ENCODE measurements at places on chromosomes 2 and 18. TPM values are rescaled to one million over a fixed set of nuclear protein-coding genes. Genes with fewer than 3 reads are reported as not detected.

DNA sequence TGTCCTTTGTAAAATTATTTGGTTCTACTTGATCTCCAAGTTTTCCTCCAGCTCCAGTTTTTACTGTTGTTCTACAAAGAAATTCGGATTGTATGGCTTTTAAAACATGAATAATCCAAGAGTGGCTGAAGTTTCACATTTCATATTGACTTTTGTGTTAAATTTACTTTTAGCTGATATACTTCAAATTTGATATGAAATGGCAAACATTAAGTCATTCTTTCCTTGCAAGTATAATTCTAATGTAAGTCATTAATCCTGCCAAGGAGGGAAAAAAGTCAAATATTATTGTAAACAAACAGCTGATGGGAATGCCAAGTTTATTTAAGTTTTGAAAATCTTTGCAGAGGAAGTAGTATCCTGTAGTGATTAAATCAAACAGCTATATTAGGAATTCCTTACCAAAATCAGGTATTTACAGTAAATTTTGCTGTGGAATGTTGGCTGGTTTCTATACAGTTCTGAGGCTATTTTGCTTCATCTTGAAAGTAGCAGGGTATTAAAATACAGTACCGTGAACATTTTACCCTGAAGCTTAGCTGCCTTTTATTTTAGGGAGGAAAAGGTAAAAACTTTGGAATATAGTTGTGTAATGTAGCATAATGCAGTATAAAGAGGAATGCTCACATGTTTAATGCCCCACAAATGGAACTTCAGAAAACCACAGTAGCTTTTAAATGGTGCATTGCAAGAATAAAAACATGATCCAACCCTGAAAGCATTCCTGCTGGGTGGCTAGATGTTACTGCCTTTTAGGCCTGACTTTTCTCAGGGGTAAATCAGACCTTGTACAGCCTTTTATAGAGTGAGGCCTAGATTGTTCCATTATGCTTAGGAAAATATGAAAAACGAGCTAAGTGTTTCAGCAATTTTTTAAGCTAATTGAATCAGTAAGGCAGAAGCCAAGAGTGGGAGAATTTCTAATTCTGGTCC lies 62.7 kb upstream of the NT5C1B start:
- no peak overlapping the region for H3K27ac ChIP-seq
- no peaks in the 10 kb centered on the region for H3K4me1 ChIP-seq
- no peaks in the 10 kb centered on the region for H3K27me3 ChIP-seq
- no peak for DNase-seq

- no peaks in the 10 kb centered on the region for H3K4me1 ChIP-seq
- no peaks in the 10 kb centered on the region for H3K27me3 ChIP-seq
- DNase-seq, result no peak
- no peak overlapping the region for H3K4me3 ChIP-seq
- H3K27ac ChIP-seq, result no peak overlapping the region
These were observed 2.5 kb upstream of the HOXD4 start for GRCh38 chr2:176148751-176149421.

DNA sequence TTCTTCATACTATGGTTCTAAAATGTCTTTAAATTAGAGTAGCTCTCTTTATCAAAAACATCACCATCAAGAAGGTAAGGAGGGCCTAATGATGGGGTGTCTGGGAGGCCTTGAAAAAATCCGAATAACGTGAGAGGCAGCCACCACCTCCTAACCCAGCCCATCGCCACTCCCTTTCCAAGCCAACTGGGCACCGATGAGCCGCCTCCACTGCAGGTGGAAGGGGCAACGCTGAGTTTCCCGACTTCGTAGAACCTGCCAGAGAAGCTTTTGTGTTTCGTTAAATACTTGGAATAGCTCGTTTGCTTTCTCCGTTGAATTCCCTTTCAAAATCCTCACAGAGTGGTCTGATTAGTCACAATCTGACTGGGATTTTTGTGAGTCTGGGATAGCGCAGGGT lies 22.0 kb upstream of the RPL31 start:
- DNase-seq, result no peak
- H3K36me3 ChIP-seq, result peaks cover 7% of the 10 kb centered on the region
- no peaks in the 10 kb centered on the region for H3K27me3 ChIP-seq
- H3K4me1 ChIP-seq, result peaks cover 18% of the 10 kb centered on the region
- H3K4me3 ChIP-seq, result no peak overlapping the region

DNA sequence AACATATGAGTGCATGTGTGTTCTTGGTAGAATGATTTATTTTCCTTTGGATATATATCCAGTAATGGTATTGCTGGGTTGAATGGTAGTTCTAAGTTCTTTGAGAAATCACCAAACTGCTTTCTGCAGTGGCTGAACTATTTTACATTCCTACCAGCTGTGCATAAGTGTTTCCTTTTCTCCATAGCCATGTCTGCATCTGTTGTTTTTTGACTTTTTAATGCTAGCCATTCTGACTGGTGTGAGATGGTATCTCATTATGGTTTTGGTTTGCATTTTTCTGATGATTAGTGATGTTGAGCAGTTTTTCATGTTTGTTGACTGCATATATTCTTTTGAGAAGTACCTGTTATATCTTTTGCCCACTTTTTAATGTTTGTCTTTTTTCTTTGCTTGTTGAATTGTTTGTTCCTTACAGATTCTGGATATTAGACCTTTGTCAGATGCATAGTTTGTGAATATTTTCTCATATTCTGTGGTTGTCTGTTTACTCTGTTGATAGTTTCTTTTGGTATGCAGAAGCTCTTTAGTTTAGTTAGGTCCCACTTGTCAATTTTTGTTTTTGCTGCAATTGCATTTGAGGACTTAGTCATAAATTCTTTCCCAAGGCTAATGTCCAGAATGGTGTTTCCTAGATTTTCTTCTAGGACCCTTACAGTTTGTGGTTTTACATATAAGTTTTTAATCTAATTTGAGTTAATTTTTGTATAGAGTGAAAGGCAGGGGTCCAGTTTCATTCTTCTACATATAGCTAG lies 17.6 kb upstream of the KCNE4 start:
- H3K27me3 ChIP-seq, result no peaks in the 10 kb centered on the region
- H3K27ac ChIP-seq, result no peak overlapping the region
- no peak overlapping the region for H3K4me3 ChIP-seq

- H3K36me3 ChIP-seq, result no peaks in the 10 kb centered on the region
- no peak for DNase-seq
- H3K4me3 ChIP-seq, result no peak within 1 kb of the TSS
- no peaks in the 10 kb centered on the region for H3K4me1 ChIP-seq
These were observed at the start of gene PPP1R1C for GRCh38 chr2:181985632-181986205. TSS of gene PPP1R1C (plus strand) at chr2:181985853. CDS start at chr2:181986111, 258 bp downstream.

- H3K36me3 ChIP-seq, result no peaks in the 10 kb centered on the region
- peaks cover 7% of the 10 kb centered on the region for H3K4me1 ChIP-seq
- no peak overlapping the region for H3K4me3 ChIP-seq
- H3K27ac ChIP-seq, result no peak overlapping the region
- peak; percentile 57 for DNase-seq
These were observed 52.3 kb downstream of the HIBCH start for GRCh38 chr2:190267302-190267701.

DNA sequence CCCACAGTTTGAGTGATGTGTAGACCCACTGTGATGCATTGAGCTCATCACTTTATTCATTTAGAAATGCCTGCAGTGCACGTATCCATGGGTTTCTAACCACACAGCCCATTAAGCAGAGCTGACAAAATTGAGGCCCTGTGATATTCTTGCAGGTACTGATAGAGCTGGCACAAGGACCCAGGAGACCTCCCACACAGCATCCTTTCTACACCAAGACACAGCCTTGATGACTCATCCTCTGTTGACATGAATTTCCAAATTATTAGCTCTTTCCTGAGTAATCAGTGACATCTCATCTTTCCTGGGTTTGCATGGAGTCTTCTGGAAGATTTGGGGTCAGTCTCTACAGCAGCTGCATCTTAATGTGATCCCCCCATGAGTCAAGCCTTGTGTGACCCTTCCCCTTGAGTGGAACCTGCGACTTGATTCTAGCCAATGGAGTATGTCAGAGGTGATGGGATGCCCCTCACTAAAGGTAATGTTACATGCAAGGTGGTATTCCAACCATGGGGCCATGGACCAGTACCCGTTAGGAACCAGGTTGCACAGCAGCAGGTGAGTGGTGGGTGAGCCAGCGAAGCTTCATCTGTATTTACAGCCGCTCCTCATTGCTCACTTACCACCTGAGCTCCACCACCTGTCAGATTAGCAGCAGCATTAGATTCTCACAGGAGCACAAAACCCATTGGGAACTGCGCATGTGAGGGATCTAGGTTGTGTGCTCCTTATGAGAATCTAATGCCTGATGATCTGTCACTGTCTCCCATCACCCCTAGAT lies 181.1 kb upstream of the ARL4C start:
- no peaks in the 10 kb centered on the region for H3K27me3 ChIP-seq
- no peak overlapping the region for H3K27ac ChIP-seq
- H3K4me1 ChIP-seq, result peaks cover 20% of the 10 kb centered on the region
- no peak overlapping the region for H3K4me3 ChIP-seq
- no peak for DNase-seq

DNA sequence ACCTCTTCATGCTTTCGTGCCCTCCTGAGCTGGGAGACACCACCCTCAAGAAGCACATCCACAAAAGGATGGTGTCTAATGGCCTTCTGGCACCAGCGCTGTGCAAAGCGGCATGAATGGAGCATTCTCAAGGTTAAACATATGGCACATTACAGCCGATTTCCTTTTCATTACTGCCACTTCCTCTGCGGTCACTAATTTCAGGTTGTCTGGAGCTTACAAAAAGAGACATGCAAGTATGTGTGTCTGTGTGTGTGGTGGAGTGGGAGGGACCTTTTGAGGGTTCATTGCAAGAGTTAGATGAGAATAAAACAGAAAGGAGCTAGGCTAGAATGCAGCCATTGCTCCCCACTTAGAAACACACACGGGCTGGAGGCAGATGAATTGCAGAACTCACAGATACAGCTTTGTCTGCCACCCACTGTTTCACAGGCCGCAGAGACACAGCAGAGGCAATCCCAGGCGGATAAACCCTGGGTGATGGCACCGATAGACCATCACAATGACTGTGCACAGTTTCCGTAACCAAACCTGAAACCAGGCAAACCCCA lies 76.0 kb downstream of the TGIF1 start:
- no peaks in the 10 kb centered on the region for H3K36me3 ChIP-seq
- DNase-seq, result peak; percentile 7
- no peaks in the 10 kb centered on the region for H3K4me1 ChIP-seq
- H3K27ac ChIP-seq, result no peak overlapping the region
- H3K4me3 ChIP-seq, result no peak overlapping the region
- no peaks in the 10 kb centered on the region for H3K27me3 ChIP-seq

DNA sequence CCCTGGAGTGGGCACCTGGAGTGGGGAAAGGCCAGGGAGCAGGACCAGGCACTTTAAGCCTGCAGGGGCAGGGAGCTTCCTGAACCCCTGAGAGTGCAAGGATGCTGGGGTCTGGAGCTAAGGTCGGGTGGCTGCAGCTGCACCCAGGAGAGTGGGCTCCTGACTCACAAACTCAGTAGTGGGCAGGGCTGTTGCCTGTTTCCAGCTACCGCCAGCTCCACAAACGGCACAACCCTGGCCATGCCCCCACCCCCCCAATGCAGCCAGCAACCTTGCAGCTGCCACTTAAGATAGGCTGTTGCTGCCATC lies 688.8 kb downstream of the NYAP2 start:
- no peak for DNase-seq
- H3K4me1 ChIP-seq, result no peaks in the 10 kb centered on the region
- no peaks in the 10 kb centered on the region for H3K27me3 ChIP-seq
- H3K4me3 ChIP-seq, result no peak overlapping the region
- no peak overlapping the region for H3K27ac ChIP-seq

DNA sequence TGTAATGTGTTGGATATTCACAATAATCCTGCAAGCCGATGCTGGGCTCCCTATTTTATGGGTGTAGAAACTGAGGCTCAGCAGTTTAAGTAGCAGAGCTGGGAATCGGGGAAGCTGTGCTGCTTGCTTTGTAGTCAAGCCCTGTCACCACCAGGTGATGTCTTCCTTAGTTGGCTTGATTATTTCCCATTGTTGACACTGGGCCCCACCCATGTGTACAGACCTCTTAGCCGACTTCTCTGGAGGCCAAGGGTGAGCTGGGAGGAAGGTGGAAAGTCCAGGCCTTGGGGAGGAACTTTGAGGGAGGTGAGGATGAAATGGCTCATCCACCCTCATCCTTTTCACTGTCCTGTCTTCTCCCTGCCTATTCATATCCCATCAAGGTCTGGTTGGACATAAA lies 60.0 kb downstream of the CAPN13 start:
- H3K4me3 ChIP-seq, result no peak overlapping the region
- DNase-seq, result no peak
- H3K27me3 ChIP-seq, result no peaks in the 10 kb centered on the region
- no peaks in the 10 kb centered on the region for H3K36me3 ChIP-seq
- H3K4me1 ChIP-seq, result no peaks in the 10 kb centered on the region

DNA sequence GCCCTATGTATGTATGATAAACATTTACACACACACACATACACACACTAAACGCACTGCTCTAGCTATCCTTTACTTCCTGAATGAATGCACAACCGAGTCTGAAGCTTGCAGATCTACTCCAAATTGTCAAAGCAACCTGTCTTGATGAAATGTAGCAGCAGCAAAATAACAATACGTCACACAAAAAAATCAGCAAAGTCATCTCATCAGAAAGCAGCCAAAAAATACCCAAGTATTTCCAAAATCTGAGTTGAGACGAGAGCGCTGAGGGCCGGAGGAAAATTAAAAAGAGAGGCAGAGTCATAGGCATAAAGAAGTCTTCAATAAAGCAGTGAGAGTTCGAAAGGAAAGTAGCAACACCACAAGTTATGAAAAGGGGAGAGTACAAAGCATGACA lies 67.7 kb downstream of the ZNF521 start:
- H3K4me3 ChIP-seq, result no peak overlapping the region
- H3K27ac ChIP-seq, result peak overlapping the region; percentile 11
- peaks cover 81% of the 10 kb centered on the region for H3K4me1 ChIP-seq
- DNase-seq, result no peak
- H3K36me3 ChIP-seq, result no peaks in the 10 kb centered on the region

DNA sequence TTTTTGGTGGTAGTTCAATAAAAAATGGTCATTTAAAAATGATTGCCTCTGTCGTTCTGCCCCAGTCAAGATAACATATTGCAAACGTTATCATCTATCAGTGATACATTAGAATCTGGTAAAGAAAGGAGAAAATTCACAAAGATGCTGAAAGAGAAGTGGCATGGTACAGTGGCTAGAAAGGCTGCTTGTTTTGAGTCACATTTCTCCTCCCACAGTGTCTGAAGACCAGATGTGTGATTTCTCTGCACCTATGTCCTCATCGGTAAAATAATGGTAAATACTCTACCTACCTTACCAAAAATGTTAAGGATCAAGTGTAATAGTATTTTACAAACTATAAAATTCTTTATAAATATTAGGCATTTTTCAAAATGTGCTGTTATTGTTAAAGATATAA lies 76.1 kb upstream of the NOSTRIN start:
- no peak overlapping the region for H3K4me3 ChIP-seq
- DNase-seq, result no peak

DNA sequence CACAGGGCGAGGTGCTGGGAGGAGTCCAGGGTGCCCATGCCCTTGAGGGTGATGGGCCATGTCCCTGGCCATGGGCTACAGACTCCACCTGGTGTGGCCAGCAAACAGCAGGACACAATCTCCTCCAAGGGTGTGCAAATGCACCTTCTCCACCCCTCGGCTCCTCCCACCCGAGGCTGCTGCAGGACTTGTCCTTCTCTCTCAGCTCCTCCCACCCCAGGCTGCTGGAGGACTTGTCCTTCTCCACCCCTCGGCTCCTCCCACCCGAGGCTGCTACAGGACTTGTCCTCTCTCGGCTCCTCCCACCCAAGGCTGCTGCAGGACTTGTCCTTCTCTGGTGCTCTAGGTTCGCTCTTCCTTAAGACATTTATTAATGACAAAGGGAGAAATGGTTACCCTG lies 57.3 kb upstream of the SNTG2 start:
- no peaks in the 10 kb centered on the region for H3K4me1 ChIP-seq
- no peaks in the 10 kb centered on the region for H3K36me3 ChIP-seq
- H3K27ac ChIP-seq, result no peak overlapping the region
- no peak for DNase-seq
- no peak overlapping the region for H3K4me3 ChIP-seq
- no peaks in the 10 kb centered on the region for H3K27me3 ChIP-seq

Gene CCDC141
- total RNA-seq, result not detected

Gene ZNF804A
- total RNA-seq, result not detected

Gene SMCHD1
- 36.2 TPM for total RNA-seq

Gene KRTCAP3
- total RNA-seq, result 4.6 TPM

Gene FOXD4L1
- total RNA-seq, result 0.18 TPM
